T follicular helper cell (primary cell): ENCODE measurements at places on chromosomes 12 and 14.

DNA sequence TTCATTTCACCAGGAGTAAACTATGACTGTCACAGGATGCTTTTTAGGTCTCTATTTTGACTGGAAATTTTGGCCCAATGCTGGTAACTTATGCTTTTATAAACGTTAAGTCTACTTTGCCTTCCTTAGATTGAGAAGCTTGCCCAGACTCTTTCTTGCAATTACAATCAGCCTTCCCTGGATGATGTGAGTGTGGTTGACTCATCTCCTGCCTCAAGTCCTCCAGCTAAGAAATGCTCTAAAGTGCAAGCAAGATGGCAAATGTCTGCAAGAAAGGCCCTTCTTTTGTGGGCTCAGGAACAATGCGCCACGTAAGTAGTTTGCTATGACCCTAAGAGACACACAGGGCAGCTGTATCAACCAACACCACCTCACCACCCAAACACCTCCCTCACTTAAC, 96.9 kb downstream of the SYNE2 start:
- DNase-seq, result no peak

- DNase-seq, result no peak
Observed at GRCh38 chr14:92632546-92633273, 115.7 kb downstream of the LGMN start.

DNA sequence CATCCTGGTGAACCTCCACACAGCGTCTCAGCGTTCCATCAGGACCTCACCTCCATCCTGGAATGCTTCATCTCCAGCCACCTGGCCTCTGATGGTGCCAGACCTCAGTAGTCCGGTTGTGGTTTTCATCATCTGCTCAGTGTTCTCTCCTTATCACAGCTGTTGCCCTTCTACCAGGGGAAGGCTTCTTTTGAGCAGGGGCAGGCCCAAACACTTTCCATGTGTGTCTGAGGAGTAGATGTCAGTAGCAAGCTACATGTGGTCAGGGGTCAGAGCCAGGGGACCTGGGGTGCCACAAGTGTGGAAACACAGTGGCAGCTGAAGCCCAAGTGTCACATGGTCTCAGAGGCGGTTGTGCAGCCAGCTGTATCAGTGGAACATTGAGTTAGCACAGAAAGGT, 30.2 kb upstream of the FGD4 start:
- DNase-seq, result no peak

DNA sequence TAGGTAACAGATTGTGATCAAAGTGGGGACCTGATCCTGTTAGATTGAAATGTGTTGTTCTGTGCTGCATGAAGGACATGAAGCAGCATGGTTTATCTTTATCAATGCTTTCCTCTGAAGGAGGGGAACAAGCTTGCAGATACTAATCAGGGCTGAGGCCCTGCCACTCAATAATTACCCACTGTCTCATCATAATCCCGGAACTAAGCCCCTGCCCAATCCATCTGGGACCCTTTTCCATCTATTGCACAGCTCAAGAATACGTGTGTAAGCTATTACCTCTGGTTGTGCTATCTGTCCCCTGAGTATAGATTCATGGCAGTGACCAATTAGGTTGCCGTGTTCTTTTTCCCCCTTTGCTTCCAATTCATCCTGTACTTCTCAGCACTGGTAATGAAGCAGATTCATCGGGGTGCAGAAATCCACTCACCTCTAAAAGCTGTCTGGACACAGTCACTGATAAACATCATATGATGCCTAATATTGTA, 67.8 kb downstream of the OTX2 start:
- no peak for DNase-seq

DNA sequence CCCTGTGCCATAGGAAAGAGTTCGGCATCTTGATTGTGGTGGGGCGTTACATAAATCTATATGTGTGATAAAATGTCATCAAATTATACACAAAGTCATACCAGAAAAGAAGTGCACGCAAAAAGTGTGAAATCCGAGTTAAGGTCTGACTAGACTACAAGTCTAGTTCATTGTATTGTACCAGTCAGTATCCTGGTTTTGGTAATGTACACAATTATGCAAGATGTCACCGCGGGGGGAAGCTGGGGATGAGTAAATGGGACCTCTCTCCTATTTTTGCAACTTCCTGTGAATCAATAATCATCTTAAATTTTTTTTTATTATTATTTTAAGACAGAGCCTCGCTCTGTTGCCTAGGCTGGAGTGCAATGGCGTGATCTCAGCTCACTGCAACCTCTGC, 43.2 kb upstream of the BCL11B start:
- no peak for DNase-seq

DNA sequence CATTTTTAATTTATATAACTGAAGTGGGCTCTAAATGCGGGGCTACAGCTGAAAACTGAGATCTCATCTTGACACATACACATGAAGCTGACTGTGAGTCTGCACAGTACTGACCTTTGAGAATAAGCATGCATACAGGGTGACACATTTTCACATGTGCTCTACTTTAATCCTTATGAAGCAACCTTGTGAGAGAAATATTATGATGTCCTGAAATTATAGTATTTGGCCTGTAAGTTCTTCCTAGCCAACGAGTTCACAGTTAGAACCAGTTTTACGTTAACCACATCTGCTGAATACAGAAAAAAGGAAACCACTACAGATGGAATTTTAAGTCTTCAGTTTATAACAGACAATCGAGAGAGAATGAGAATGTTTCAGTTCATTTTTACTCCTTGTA, 70.3 kb downstream of the SPPL3 start:
- no peak for DNase-seq

DNA sequence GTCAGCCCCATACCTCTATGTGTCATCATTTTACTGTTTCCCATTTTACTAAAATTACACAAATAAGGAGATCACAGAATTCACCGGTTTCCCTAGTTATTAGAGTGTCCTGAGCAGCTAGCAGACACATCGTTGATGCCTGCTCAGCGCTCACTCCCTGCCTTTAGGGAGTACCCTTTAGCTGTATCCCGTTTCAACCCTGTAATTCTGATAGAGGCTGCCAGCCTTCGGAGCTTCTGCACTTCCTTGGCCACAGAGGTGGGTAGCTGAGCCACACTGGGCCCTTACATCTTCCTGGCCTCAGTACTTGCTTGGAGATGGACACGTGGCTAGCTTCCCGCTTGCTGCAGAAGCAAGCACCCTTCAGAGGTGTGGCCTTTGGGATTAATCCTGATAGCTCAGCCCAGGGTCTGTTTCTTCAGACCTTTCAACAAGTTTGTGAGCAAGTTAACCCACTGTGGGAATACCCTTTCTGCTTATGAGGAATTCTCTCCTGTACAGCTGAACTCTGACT, 14.3 kb upstream of the FBXW8 start:
- no peak for DNase-seq

DNA sequence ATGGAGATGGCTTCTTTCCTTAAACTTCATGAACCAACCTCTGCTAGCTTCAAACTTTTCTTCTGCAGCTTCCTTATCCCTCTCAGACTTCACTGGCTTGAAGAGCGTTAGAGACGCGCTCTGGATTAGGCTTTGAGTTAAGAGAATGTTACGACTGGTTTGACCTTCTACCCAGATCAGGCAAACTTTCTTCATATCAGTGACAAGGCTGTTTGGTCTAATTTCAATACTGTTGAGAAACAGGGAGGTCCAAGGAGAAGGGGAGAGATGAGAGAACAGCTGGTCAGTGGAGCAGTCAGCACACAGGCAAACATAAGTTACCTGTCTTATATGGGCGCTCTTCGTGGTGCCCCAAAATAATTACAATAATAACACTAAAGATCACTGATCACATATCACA, 14.9 kb downstream of the SCAF11 start:
- no peak for DNase-seq

DNA sequence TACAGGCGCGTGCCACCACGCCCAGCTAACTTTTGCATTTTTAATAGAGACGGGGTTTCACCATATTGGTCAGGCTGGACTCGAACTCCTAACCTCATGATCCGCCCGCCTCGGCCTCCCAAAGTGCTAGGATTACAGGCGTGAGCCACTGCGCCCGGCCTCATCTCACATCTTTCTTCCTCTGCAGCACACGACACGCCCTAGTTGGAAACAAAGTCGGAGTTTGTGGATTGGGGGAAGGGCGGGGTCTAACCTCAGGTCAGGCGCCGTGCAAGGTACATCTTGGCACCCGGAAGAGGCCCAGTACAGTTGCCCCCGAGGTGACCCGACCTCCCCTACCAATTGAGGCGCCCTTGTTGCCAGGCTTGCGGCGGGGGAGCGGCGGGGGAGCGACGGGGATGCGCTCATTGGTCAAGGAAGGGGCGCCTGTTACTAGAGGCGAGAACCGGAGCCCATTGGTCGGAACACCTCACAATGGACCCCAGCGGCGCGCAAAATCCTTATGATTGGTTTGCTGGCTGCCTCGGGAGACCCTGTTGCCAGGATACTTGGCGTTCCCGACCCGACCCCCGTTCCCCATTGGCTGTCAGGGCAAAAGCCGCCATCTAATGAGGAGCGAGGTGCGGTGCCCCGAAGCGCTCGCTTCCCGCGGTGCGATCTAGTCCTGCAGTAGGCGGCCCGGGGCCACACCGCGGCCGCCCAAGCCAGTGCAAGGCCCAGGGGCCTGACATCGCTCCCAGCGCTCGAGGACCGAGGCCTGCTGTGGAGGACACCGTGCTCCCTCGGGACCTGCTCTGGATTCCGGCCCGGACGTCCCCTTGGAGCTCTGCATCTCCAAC, at the start of gene REC8:
REC8 (plus strand) TSS at position 659 of the 839 bp plus-strand sequence. CDS start 473 bp downstream, outside the sequence.
- peak; percentile 64 for DNase-seq

DNA sequence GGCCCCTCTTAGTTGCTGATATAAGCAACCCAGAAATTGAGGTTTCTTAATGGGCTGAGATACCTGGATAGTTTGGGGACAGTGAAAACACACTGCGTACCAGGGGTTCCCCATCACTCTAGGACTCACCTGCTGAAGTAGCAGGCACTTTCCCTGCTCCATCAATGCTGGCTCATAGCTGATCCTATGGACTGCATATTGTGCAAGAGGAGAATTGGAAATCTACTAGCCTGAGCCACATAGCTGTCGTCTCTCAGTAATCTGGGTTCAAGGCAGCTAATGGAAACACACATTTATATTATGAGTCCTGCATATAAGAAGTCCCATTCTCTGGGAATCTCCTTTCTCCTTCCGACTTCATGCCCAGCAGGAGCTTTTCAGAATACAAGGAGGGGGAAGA, 7.3 kb upstream of the DUSP6 start:
- no peak for DNase-seq

GRCh38 chr12:113409462-113410124, 5.9 kb upstream of the SDS start:
- DNase-seq, result no peak

GRCh38 chr14:44712024-44712815, 205.1 kb upstream of the FSCB start:
- no peak for DNase-seq

DNA sequence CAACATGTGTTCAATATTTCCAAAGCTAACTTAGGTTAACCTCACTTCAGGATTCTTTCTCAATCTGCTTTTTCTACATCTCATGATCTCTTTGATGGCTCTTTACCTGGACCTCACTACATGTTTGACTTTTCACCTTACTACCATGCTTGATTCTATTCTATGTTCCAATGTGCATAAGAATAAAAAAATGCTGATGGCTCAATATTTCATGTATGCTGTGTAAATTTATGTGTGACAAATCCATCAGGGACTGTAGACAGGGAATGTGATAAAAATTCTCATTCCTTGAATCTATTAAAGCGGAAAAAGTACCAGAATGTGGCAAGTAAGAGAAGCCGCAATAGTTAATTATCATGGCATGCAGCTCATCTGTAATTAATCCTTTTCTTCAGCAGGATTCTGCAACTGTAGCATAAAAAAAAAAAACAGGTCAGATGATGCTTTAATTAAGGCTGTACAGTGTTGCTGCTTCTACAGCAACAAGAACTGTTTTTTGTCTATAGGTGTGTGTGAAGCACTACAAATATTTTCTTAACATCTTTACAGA, 276.9 kb upstream of the PRKD1 start:
- no peak for DNase-seq

GRCh38 chr12:121989276-121990113, 32.2 kb upstream of the BCL7A start:
- DNase-seq, result no peak

- no peak for DNase-seq
Observed at GRCh38 chr12:25689996-25690501, 137.0 kb upstream of the LMNTD1 start.
